ENCODE measurements at places on chromosomes 4 and X.

DNA sequence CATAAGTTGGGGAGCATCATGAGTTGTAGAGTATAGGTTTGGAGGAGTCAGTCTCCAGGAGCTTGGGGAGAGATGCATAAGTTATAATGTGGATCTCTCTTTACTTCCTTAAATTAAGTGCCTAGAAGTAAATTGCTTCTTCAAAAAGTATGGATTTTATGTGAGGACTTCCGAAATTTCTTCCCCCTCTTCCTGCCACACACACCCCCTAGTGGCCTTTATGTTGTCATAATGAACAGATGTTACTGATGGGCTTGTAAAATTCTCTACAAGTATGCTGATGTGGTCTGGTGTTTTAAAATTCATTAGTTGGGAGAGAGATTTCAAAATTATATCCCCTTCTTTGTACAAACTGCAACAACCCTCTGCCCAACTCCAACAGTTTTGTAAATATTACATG is 2.3 kb upstream of the METTL14 start:
- DNase-seq, result peak; percentile 9

- DNase-seq, result no peak
These were observed 68.4 kb downstream of the SLC10A7 start for GRCh38 chr4:146453181-146453807.

- no peak for DNase-seq
These were observed 32.0 kb downstream of the SLC25A5 start for GRCh38 chrX:119500061-119500800.

DNA sequence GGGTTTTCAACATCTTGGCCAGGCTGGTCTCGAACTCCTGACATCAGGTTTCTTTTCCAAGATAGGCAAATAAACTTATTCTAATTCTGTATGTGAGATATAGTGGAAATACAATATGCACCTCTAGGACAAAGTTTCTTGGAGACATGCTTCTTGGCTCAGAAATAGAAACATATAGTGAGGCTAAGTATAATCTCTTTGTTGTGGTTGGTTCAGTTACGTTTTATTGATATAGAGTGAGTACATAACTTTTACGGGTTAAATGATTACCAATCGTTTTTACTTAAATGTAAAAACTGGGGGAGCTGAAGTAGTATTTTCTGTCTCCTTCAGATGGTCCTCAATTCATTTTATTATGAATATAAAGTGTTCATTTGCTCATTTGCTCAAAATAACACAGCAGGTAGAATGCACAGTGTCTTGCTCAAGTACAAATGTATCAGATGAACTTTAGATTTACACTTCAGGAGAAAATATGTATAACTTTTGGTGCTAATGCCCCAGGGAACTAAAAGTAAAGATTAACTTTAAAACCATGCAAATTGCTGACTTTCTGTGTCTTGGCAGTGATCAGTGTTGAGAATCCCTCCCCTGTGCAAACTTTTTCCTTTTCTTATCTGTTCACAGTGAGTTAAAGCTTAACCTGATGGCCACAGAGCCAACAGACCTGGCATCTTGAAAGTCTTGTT is 77.6 kb downstream of the AFF1 start:
- no peak for DNase-seq

DNA sequence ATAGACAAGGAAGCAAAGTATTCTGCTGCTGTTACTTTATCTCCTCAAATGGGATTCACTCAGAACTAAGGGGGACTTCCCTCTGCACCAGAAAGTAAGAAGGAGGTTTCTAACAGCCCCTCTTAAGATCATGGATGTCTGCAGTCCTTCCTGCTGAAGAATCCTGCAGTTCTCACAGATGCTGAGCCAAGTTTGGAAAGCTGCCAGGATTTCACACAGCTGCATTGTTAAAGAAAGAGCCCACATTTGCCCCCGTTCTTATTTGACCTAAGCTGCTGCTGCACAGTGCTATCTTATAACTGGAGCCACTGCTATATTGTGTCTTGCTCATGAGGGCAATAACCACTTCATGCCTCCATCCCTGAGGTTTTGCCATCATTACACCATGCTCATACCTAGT is 81.1 kb downstream of the FAAH2 start:
- DNase-seq, result no peak

DNA sequence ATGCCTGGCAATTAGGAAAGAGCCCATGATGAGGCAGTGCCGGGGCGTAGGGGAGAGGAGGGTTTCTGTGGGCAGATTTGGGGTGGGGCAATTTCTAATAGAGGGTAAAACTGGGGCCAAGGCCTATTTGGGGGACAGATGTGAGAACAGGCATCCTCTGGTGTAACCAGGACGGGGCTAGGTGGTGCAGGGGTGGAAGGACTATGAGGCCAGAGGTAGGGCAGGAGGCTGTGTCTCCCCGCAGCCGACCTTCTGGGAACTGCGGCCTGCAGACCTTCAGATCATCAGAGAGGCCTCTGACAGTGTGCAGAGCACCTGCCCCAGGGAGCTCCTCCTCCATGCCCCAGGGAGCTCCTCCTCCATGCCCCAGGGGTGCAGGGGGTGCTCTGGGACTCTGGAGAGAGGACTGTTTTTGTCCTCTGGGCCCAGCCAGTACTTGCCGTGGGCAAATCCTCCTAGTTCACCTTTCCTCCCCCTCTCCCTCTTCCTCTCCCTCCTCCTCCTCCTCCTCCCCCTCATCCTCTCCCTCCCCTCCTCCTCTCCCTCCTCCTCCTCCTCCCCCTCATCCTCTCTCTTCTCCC is 101.9 kb downstream of the SORCS2 start:
- no peak for DNase-seq

GRCh38 chrX:41802958-41803357 is 79.0 kb downstream of the GPR82 start:
- no peak for DNase-seq

DNA sequence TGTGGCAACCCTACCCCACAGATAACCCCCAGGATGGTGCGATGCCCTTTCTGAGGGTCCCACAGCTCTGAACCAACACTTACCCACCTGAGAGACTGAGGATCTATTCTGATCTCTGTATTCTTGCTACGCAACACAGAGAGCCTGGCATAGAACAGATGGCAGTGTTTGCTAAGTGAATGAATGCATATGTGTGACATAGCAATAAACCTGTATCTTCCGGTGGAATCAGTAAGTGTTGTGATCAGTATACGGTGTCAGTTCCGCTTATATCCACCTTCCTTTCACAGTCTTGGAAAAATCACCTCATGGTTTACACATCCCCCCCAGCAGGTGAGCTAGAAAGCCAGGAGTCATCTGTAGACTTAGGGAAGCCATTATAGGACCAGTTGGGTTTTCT is 5.9 kb upstream of the HSD17B10 start:
- DNase-seq, result no peak

DNA sequence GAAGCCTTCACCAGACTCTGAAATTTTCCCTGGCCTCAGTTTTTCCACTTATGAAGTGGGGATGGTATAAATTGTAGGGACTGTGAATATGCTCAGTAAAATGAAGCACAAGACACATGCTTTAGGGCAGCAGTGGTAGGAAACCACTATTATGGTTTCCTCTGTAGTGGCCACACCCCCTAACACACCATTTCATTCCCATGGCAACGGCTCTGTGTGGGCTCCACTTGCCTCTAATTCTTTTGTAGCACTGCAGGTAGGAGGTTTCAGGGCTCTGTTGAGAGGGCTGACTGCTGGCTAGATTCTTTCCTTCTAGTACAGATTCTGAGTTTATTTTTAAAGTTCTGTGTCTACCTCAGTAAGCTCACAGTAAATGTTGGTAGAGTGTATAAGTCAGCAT is 3.5 kb upstream of the VMA21 start:
- no peak for DNase-seq

DNA sequence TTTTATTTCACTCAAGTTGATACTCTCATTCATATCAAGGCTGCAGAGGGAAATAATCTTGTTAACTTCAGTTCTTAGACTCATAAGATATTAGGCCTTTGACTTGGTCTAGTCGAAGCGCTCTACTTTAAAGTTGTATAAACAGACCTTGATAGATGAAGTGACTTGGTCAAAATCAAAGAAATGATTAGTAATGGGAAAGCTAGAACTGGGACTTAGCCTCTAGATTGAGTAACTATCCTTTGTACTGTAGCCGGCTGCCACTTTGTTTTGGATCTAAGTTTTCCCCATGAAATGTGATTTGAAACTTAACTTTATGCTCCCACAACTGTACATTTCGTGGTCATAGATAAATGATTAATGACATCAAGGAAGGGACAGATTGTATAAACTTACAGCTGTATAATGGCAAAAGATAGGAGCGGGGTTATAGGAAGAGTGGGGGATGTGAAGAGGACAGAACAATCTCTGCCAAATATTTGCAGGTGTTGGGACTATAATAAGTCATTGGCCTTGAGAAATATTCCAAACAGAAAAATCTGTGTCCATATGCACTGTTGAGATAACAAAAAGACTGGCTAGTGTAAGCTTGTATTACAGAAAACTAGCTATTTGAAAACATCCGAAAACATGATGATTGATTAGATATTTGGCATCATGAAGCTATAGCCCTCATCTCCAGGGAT is 17.2 kb downstream of the MID2 start:
- no peak for DNase-seq

DNA sequence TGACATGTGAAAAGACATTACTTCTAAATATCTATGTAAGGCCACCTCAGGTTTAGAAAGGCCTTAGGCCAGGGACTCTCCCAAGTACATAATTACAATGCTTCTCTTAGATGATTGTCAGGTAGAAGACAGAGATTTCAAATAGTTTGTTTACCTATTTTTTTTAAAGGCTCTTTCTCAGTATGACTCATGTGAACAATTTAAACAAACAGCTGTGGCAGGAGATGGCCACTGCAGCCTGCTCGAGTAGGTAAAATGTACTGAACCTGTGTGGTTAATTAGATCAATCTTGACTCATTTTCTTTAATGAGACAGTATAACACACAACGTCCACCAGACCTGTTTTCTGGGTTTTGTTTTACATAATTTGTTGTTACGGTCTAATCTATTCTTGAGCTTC is 50.2 kb downstream of the LEF1 start:
- DNase-seq, result no peak
